ENCODE measurements at places on chromosomes 16 and 17.

- no peak for DNase-seq
Observed at GRCh38 chr16:1334739-1335138, 1.3 kb downstream of the BAIAP3 start.

DNA sequence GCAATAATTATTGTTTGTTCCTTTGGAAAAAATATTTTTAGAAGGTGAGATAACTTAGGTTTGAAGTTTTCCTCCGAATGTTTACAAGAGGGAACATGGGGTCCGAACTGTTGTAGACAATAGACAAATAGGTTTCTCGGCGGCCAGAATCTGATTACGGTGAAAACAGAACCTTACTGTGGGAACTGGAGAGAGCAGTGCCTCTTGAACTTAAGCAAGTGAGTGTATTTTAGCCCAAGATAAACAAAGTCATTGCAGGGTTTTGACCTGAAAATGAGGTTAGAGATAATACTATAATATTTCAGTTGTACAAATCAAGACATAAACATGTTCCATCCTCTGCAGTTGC, 134.7 kb downstream of the ABCA8 start:
- DNase-seq, result no peak

DNA sequence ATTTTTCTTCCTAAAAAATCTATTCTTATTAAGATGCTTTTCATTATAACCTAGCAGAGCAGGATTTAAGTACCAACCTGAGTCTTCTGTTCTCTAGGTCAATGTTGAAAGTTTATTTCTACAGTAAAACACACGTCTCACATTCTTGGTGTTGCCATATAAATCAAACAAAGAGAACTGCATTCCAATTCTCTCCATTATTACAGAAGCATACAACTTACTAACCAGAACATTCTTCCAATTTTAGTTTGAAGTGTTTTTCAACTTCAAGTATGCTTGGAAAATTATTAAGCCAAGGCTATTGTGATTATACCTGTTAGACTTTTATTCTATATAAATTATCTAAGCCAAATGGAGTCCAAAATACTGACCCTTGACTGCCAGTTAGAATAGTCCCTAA, 110.4 kb upstream of the PMFBP1 start:
- no peak for DNase-seq

DNA sequence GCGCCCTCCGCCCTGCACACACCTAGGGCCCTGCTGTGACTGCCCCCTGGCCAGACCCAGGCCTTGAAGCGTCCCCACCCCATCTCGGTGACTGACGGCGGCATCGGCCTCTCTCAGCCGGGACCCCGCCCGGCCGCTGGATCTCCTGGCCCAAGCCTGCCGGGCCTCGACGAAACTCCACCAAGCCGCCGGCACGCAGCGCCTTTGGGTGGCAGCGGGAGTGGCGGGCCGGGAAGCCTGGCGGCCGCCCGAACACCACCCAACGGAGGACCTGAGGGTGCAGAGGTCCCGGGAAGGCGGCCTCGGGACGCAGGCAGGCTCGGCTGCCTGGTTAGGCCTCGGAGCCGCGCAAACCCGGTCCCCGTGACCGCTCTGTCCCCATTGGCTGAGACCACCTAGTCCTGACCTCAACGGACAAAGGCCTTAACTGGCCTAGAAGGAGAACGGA, 12.0 kb upstream of the TMEM97 start:
- no peak for DNase-seq

DNA sequence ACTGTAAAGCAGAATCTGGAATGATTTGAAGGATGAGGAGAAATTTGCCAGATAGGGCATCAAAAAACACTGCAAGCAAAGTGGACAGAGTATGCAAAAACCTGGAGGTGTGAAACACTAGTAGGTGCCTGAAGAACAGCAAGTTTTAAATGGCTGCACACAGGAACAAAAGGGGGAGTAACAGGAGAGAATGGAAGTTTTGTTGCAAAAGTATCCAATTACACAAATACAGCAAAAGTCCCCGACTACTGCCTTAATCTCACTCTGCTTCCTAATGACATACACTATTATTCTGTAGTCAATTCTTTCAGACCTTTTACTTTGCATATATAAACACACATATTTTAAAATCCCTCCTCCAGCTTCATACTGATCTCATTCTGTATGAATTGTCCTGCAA, 1.5 kb downstream of the HEATR6 start:
- no peak for DNase-seq

GRCh38 chr16:62585041-62585545, 548.9 kb upstream of the CDH8 start:
- DNase-seq, result no peak

DNA sequence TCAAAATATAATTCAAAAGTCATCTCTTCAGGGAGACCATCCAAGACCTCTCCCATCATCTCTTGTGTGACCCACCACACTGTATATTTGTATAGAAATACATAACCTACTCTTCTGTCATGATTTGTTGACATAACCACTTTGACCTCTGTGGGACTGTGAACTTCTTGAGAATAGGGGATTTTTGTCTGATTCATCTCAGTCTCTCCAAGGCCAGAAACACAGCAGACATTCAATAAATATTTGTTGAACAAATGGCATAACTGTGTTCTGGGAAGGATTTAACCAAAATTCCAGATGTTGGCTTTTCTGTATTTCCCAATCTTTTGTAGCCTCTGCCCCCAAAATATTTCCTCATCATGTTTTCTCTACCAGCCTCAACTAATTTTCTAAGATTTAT, 169.7 kb downstream of the CDH11 start:
- DNase-seq, result no peak

DNA sequence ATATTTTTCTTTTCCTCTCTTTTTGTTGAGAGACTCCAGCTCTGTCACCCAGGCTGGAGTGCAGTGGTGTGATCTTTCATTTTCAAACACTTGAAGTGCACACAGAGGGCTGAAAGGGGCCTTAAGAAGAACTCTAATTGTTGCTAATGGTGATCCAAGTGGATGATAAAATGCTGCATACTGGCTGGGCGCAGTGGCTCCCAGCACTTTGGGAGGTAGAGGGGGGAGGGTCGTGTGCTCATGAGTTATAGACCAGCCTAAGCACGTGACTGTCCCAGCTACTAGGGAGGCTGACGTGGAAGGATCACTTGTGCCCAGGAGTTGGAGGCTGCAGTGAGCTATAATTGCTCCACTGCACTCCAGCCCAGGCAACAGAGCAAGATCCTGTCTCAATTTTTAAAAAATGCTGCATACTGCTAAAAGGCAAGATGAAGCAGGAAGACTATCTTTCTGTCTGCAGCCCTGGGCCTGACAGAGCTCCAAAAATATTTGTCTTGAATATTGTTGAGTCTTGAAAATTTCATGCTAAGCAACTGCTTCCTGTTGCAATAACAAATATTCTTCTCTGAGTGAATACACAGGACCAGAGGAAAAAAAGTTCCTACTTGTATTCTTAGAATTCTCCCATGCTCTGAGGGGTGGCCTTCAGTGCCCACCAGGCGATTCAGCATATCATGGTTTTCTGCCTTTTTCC, 63.7 kb upstream of the AKTIP start:
- no peak for DNase-seq

- no peak for DNase-seq
Observed at GRCh38 chr16:12027558-12028287, 51.2 kb downstream of the SNX29 start.

DNA sequence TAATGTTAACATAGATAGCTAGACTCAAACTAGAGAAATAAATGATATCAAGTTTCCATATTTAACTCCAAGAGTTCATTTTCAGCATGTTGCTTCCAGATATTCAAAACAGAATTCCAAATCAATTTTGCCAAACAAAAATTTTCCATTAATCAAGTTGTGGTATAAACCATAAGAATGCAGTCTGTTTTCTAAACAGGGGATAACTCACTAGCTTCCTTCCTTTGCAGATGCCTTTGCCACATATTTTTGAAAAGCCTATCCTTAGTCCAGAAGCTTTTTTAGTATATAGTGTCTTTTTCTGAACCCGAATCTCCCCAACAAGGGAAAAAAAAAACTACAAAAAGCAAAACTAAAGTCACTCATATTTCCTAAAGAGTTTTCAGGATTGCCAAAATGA, 61.5 kb downstream of the HELZ start:
- DNase-seq, result no peak

DNA sequence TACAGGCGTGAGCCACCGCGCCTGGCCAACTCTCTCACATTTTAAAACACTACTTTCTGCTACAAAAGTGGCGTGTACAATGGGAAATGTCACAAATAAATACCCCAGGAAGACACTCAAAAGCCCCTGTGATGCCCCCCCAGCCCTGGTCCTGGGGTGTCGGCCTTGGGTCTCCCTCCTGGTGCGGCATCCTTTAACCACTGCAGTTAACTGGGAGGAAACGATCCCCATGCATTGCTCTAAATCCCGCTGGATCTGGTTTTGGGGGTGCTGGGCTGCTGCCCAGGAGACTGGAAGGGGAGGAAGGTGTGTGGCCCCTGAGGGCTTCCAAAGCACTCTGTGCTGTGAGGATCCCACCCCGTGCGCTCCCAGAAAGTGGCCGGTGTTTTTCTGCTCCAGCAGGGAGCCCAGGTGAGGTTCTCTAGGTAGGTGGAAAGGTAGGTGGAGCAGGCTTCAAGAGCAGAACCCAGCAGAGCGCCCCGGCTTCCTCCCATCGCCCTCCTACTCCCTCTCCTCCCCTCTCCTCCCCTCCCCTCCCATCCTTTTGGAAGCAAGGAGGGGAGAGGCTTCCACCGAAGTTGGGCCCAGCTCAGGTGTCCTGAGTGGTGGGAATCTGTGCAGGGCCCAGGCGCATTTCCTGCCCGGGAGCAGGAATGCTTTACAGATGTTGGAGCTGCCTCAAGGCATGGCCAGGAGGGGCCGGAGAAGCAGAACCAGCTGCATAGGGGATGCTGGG, 363.3 kb downstream of the SEC14L1 start:
- DNase-seq, result no peak

DNA sequence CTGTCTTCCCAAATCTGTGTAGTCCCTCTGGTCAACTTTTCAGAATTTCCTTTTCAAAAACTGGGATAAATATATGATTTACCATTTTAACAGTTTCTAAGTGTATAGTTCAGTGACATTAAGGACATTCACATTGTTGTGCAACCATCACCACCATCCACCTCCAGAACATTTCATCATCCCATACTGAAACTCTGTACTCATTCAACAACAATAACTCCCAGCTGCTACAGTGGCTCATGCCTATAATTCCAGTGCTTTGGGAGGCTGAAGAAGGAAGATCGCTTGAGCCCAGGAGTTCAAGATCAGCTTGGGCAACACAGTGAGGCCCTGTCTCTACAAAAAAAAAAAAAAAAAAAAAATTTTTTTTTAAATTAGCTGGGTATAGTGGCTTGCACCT, 131.0 kb downstream of the AATF start:
- DNase-seq, result no peak
